ENCODE measurements at places on chromosomes 4 and X.

GRCh38 chr4:169340834-169341233 is 70.1 kb upstream of the SH3RF1 start:
- DNase-seq = no peak

- DNase-seq = no peak
Measured at GRCh38 chr4:18397681-18398390, 376.3 kb upstream of the LCORL start.

DNA sequence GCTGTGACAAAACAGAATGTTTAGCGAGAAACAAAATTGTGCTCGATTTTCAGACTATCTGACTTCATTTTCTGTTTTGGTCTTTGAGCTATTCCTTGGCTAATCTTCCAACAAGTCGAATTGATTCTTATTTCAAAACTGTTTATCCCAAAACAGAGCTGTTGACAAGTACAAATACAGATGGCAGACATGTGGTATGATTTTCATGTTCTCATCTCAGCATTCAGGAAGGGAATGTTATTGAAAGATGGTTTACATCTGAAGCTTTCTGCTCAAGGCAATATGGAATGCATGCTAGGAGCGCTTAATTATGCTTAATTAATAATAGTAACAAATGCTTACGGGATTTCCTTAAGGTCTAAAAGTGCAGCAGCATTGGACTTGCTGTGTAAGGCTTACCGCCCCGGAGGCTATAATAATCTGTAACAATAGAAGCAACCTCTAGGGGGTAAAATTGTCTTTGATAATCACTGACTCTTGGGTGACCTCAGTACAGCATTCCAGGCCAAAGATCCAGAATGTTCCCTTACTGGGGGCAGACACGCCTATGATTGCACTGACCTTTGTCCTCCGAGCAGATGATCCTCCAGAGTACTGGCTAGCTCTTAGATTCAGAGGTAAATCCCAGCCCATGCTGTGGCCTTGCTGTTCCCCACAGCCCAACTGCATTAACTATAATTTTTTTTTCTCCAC is 16.4 kb downstream of the LSM6 start:
- DNase-seq = no peak

- no peak for DNase-seq
Measured at GRCh38 chrX:51215266-51215665, 117.4 kb upstream of the NUDT10 start.

DNA sequence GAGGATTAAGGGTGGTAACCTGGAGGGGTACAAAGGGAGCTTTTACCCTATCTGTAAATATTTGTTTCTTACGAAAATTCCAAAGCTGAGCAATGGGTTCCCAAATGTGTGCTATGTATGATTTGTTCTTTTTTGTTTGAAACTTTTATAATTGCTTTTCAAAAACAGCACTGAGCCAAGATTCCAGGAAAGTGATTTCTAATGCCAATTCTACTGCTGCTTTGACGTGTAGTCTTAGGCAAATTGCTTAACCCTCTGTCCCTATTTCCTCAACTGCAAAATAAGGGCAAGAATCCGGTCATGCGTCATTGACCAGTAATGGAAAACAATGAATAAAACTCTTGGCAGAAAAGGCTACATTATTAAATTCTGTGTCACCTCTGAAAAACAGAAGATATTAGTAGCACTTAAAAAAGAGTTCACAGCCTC is 454.7 kb downstream of the IL15 start:
- no peak for DNase-seq

- no peak for DNase-seq
Measured at GRCh38 chr4:71163317-71163716, 169.9 kb downstream of the DCK start.

- no peak for DNase-seq
Measured at GRCh38 chrX:24659106-24659505, 12.0 kb upstream of the PCYT1B start.

- no peak for DNase-seq
Measured at GRCh38 chr4:139207247-139207646, 30.2 kb upstream of the ELF2 start.

DNA sequence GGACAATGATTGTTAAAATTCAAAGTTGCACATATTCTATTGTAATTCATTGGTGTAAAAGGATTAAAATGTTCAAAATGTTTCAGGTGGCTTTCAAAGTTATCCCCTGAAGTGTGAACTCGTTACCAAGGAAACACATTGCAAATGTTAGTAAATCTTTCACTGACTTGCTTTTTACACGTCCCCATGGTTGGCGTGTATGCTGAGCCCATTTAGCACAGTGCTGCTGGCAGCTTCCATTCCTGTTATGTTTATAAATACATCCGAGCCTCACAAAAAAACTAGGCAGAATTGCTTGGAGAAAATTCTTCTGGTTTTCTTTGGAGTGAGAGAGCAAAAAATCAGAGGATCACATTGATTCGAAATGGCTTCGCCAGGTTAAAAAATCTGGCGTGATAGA is 105.9 kb upstream of the HPGD start:
- DNase-seq = no peak

DNA sequence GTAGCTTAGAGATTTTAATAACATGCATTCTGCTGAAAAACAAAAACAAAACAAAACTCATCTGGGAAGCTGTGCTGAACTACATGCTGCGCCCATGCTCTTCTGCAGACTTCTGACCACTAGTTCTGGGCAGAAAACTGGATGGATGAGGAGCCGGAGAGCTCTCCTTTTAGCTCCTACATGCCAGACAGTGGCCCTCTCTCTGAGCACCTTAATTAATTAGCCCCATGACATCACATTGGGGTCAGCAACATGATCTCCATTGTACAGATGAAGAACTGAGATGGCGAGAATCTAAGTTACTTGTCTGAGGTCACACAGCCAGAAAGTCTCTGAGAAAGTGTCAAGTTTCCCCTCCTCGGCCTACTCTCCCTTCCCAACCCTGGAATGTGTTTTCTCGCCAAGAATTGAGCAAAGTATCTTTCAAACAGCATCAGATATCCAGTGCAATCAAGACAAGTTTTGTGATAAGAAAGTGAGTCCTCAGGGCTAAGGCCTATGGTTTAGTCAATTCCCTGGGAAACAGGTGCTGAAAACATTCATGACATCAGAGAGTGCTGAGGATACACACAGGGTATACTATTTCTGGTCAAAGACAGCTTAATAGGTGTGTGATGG is 21.6 kb downstream of the SCD5 start:
- no peak for DNase-seq
